ENCODE measurements at places on chromosomes 11 and 22.

- DNase-seq, result no peak
These were observed 15.9 kb downstream of the PTDSS2 start for GRCh38 chr11:465896-466530.

DNA sequence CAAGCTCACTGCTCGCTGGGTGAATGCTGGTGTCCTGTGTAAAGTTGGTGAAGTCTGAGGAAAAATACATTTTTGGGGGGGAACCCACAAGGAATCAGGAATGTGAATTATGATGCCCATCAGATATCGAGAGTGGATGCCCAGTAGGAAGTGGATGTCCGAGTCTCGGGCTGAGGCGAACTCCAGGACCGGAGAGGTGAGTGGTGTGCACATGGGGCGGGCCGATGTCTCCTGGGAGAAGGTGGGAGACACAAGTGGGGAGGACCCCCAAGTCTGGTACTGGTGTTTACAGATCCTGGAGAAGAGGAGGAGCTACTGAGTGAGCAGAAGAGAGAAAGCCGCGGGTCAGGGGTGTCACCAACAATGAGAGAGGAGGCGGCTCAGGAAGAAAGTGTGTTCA is 19.2 kb upstream of the APOBEC3A start:
- no peak for DNase-seq

GRCh38 chr11:25562417-25562816 is 769.5 kb upstream of the ANO3 start:
- no peak for DNase-seq

DNA sequence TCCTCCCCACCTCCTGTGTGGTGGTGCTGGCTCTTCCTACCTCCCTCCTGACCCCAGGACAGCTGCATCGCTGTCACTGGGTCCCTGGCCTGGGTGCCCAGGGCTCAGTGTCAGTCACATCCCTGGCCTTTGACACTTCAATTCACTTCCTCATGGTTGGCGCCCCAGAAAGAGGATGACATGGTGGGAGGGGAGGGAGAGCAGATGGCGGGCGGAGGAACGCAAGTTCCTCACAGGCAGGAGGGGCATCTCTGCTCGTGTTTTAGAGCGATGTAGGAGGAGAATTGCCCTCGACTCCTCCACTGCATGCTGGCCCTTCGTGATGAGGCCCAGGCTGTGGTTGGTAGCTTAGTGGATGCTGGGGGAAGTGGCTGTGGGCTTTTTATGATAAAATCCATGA is 35.1 kb upstream of the KRTAP5-7 start:
- DNase-seq, result no peak

GRCh38 chr11:16799221-16799620 is 60.8 kb downstream of the C11orf58 start:
- no peak for DNase-seq

DNA sequence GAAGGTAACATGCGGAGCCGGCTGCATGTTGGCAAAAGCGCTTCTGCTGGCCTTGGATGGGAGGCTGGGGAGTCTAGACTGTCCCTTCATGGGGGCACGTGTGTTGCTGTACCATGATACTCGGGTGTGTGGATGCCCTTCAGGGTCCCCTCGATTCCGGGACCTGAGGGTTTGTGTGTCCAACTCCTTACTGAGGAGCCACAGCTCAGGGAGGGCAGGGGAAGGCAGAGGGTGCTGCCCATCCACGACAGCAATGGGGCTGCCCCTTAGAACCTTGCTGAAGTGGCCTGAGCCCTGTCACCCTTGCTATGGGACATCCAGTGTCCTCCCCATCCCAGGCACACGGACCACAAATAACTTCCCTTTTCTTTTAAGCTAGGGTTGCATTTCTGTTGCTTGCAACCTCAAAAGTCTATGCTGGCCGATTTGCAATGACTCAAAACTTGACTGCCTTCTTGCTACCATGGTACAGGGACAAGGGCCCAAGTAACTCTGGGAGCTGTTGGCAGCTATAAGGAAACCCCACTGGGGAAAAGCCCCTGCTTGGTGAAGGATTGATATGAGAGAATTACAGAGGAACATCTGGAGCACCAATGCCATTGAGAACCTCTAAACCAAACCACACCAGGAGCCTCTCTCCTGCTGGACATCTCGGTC is 43.8 kb downstream of the RTL6 start:
- no peak for DNase-seq

- no peak for DNase-seq
These were observed 18.1 kb upstream of the BDNF start for GRCh38 chr11:27718346-27718862.

DNA sequence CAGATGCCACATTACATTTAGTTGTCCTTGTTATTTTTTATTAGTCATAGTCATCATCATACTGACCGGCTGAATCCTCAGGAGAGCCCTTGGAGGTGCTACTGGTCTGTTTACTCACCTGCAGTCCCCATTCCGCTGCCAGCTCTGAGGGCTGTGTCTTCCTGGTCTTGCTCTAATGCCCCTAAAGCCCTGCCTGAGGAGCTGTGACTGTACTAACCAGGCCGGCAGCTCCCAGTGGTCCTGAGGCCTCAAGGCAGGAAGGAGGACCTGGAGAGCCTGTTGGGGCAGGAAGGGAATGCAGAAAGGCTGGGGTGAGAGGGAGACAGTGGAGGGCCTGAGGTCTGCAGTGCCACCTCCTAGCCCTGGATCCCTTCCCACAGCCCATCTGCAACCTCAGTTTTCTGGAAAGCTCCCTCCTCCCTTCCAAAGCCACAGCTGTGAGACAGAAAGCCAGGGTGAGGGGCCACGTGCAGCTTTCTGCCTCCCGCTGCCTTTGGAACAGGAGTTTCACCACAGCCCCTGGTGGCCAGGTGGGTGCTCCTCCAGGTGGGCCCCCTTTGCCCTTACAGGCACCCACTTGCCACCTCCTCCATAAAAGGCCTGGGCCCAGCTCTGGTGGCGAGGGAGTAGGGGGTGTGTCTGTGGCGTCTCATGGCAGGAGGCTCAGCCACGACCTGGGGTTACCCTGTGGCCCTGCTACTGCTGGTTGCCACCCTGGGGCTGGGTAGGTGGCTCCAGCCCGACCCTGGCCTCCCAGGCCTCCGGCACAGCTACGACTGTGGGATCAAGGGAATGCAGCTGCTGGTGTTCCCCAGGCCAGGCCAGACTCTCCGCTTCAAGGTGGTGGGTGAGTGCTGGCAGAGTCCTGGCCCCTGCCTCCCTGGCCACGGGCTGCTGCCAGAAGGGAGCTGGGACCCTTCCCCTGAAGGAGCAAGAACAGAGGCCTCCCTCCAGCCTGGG is at the start of gene ZP1:
TSS of gene ZP1 (plus strand) at position 632 of the 960 bp plus-strand sequence. CDS start at position 652, 20 bp downstream.
- no peak for DNase-seq

GRCh38 chr22:44086271-44087088 is 62.4 kb downstream of the PARVB start:
- no peak for DNase-seq

- no peak for DNase-seq
These were observed 54.4 kb downstream of the SLC17A6 start for GRCh38 chr11:22392561-22392960.

DNA sequence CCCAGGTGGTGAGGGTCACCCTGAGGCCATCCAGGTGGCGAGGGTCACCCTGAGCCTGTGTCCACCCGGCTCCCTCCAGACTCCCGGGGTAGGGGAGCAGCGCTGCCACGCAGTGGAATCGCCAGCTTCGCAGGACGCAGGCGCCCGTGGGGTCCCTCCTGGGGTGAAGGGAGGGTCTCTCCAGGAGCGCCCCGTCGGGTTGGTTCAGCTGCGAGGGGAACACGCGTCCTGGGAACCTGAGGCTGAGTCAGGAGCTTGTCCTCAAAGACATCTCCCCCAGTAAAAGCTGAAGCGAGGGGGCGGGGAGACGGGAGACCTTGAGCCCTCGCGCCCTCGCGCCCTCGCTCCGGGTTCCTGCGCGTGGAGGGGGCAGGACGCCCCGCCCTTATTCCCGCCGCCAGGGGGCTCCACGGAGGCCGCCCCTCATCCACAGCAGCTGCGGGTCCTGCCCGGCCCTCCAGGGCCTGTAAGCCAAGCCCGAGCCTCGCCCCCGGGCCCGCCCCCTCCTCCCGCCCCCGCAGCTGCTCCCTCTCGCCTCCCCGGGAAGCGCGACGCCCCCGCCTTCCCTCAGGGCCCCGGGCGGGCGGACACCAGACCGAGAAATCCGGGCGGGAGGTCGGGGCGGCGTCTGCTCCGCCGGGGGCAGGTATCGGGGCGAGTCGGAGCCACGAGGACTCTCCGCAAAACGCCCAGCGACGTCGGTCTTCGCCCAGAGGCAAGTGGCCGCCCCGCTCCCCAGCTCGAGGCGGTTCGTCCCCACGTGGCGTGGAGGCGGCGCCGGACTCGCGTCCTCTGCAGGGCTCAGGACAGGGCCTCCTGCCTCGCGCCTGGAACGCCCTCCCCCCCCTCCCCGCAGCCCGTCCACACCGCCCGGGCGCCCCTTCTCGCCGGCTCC is 22.8 kb downstream of the PIM3 start:
- DNase-seq, result no peak

GRCh38 chr11:120966840-120967239 is 57.1 kb upstream of the TBCEL start:
- DNase-seq, result no peak

DNA sequence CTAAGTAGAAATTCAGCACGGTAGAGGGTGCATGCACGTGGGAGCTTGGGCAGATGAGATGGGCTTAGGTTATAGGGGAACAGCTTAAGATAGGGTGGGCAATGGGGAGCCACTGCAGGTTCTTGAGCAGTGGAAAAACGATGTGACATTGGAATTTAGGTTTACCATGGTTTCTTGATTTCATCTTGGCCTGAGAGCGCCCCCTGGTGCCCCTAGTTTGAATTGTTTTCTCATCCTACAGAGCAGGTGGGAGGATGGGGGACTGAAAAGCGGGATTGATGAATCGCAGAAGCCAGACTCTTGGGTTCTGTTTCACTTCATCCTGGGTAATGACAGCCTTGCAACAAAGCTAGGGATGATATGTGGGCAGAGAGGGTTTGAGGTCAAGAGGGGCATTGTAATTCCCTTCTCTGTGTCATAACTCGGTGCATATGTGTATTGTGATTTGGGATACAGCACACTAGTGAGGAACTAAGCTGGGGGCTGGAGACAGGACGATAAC is 6.7 kb upstream of the MCAM start:
- DNase-seq, result no peak
